ENCODE measurements at places on chromosomes 12 and 14. TPM values are rescaled to one million over a fixed set of nuclear protein-coding genes. Genes with fewer than 3 reads are reported as not detected.
A peak's percentile ranks its signal among the peaks of the same experiment; 100 is the strongest.

The TAS2R20 gene
- total RNA-seq, result 4.7 TPM

- DNase-seq, result no peak
- no peaks in the 10 kb centered on the region for H3K27me3 ChIP-seq
- H3K36me3 ChIP-seq, result no peaks in the 10 kb centered on the region
- no peak overlapping the region for H3K27ac ChIP-seq
- H3K4me3 ChIP-seq, result no peak overlapping the region
- peaks cover 10% of the 10 kb centered on the region for H3K4me1 ChIP-seq
Measured at GRCh38 chr12:5204271-5204670, 160.6 kb downstream of the KCNA5 start.

- H3K36me3 ChIP-seq, result peaks cover 59% of the 10 kb centered on the region
Measured at GRCh38 chr12:117155278-117156060, 34.8 kb downstream of the FBXO21 start.

- no peak overlapping the region for H3K27ac ChIP-seq
- no peaks in the 10 kb centered on the region for H3K4me1 ChIP-seq
- no peaks in the 10 kb centered on the region for H3K27me3 ChIP-seq
- no peaks in the 10 kb centered on the region for H3K36me3 ChIP-seq
- H3K4me3 ChIP-seq, result no peak overlapping the region
Measured at GRCh38 chr12:87866578-87867292, 162.5 kb downstream of the C12orf50 start.

The PIWIL1 gene
- not detected for total RNA-seq

DNA sequence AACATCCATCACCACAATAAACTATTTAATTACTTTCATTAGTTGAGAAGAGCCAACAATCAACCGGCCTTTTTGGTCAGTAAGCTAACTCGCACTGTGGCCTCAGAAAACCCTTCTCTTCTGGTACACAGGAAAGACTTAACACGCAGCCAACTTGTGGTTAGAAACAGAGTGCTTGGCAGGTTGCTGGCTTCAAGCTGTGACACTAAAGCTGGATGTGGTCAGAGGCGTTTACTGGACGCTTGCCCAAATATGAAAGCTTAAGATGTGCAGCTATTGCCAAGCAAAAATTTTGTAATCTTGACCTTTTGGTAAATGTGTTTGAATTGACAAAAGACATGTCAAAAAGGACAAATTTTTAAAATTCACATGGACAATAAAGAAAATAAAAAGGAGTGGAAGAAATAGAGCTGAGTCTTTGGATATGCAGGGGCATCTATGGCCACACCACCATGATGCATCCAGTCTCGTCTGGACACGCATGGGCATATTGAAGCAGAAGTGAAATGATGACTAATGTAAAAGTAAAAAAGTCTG is 2.6 kb upstream of the KLRK1 start:
- no peak overlapping the region for H3K4me3 ChIP-seq
- no peaks in the 10 kb centered on the region for H3K4me1 ChIP-seq
- H3K36me3 ChIP-seq, result no peaks in the 10 kb centered on the region
- H3K27ac ChIP-seq, result no peak overlapping the region

- no peaks in the 10 kb centered on the region for H3K36me3 ChIP-seq
- DNase-seq, result no peak
- peak overlapping the region; percentile 79 for H3K27ac ChIP-seq
- peaks cover 43% of the 10 kb centered on the region for H3K4me1 ChIP-seq
- H3K27me3 ChIP-seq, result no peaks in the 10 kb centered on the region
Measured at GRCh38 chr14:92040431-92041051, 682 bp upstream of the TRIP11 start.

DNA sequence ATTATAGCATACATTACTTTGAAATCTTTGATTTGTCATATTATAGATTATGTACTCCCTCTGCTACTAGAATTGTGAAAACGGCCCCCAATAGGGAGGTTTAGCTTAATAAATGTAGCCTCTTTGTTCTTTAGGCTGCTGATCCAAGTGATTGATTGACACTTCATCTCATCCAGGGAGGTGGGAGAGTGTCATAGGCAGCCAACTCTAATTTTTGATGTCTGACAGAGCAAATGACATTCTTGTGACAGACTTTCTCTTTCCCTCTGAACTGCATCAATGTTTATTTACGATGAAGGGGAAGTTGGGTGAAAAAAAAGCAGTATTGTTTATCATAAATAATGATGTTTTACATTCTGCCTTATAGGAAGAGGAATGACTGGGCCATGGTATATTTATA is 221.4 kb downstream of the MDGA2 start:
- no peaks in the 10 kb centered on the region for H3K4me1 ChIP-seq
- H3K27me3 ChIP-seq, result no peaks in the 10 kb centered on the region
- H3K36me3 ChIP-seq, result no peaks in the 10 kb centered on the region

DNA sequence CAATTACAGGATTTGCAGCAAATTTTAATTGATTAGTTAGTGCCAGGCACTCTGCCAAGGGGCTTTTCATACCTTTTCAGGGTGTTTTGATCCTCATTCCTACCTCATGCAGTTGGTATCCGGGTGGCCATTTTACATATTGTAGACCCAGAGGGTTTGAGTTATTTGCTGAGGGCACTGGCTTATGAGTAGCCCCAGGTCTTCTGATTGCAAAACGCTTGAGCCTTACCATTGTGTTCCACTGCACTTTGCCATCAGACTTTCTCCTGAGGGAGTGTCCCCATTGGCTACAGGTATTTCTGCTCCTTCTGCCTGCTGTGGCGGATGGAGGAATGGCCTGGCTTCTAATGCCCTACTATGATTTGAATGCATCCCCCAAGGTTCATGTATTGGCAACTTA is 257.8 kb upstream of the CRY1 start:
- no peak overlapping the region for H3K27ac ChIP-seq
- no peak for DNase-seq
- H3K36me3 ChIP-seq, result no peaks in the 10 kb centered on the region
- H3K4me1 ChIP-seq, result peaks cover 7% of the 10 kb centered on the region
- H3K4me3 ChIP-seq, result no peak overlapping the region

DNA sequence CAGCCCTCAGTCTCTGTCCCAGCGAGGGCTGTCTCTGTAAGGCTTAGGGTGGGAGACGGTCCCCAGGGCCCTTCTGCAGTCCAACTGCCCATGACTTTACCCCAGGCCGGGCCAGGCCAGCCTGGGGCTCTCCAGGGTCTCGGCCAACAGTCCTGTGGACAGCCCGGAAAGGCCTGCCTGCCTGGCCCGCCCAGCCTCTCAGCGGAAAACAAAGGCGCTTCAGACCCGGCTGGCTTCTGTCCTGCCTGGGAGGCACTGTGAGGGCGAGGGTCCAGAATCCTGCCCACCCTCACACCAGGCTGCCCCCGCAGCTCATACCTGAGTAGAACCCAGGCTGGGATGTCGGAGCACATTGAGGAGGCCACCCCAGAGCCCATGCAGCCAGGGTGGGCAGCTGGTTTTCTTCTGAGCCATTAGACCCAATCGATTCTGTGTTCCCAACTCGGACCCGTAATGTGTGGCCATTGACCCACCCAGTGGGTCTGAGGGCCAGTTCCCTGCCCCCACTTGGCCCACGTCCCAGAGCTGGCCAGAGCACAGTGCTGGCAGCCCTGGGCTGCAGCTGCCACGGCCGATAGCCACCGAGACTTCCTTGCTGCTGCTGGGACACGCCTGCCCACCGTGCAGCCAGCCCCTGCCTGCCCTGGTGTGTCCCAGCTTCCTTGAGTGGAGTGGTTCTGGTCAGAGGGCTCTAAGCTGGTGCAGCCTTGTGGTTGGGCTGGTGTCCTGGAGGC is 1.6 kb downstream of the CRIP2 start:
- no peak for DNase-seq
- H3K27ac ChIP-seq, result peak overlapping the region; percentile 84
- H3K4me1 ChIP-seq, result peaks cover 84% of the 10 kb centered on the region

DNA sequence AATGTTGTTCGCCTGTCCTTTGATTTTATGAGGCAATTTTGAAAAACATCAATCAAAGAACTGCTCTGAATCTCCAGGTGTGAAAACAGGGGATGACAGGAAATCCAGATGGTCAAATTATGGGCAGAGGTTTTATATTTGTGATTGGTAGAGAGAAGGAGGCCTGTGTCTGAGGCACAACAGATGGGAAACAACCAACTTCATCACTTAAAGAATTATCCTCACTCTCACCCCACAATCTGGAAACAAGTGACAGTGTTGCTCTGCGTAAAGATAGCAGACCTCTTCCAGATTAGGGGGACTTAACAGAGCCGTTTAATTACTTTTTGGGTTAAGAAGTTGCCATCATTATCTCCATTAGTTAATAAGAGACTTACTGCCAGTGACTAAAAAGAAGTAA is 64.1 kb upstream of the EGLN3 start:
- H3K36me3 ChIP-seq, result no peaks in the 10 kb centered on the region
- no peaks in the 10 kb centered on the region for H3K27me3 ChIP-seq
- no peak overlapping the region for H3K27ac ChIP-seq

DNA sequence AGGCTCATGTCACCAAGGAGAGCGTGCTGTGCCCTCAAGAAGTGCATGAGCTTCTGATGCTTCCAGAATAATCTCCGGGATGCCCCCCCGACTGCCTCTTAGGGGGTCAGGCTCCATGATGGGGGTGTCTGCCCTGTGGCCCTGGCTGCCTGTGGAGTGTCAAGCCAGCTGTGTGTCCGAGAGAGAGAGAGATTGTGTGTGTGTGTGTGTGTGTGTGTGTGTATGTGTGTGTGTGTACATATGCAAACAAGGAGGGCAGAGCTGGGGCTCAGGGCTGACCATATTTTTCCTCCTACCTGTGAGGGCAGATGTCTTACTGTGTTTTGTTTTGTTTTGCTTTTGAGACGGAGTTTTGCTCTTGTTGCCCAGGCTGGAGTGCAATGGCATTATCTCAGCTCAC is 5.6 kb upstream of the ALDH2 start:
- DNase-seq, result no peak
- no peaks in the 10 kb centered on the region for H3K27me3 ChIP-seq
- no peaks in the 10 kb centered on the region for H3K36me3 ChIP-seq
- H3K4me3 ChIP-seq, result no peak overlapping the region
- H3K27ac ChIP-seq, result no peak overlapping the region

- H3K27me3 ChIP-seq, result no peaks in the 10 kb centered on the region
- H3K4me1 ChIP-seq, result peaks cover 5% of the 10 kb centered on the region
- H3K36me3 ChIP-seq, result no peaks in the 10 kb centered on the region
- DNase-seq, result no peak
Measured at GRCh38 chr14:88791629-88792472, 902 bp downstream of the EML5 start.

The NPAS3 gene
- 1.2 TPM for total RNA-seq

The VRTN gene
- not detected for total RNA-seq

The CCDC177 gene
- total RNA-seq, result not detected

- peaks cover 7% of the 10 kb centered on the region for H3K4me1 ChIP-seq
- H3K27me3 ChIP-seq, result no peaks in the 10 kb centered on the region
- no peak overlapping the region for H3K4me3 ChIP-seq
- DNase-seq, result no peak
- no peak overlapping the region for H3K27ac ChIP-seq
- no peaks in the 10 kb centered on the region for H3K36me3 ChIP-seq
Measured at GRCh38 chr12:52980096-52980649, 26.1 kb upstream of the EIF4B start.

The P2RX7 gene
- 8.6 TPM for total RNA-seq

GRCh38 chr14:100426314-100426713 is 103.2 kb downstream of the SLC25A47 start:
- DNase-seq, result no peak
- no peaks in the 10 kb centered on the region for H3K36me3 ChIP-seq
- no peaks in the 10 kb centered on the region for H3K27me3 ChIP-seq
- no peak overlapping the region for H3K27ac ChIP-seq
- H3K4me3 ChIP-seq, result no peak overlapping the region
- no peaks in the 10 kb centered on the region for H3K4me1 ChIP-seq

The MIP gene
- not detected for total RNA-seq

DNA sequence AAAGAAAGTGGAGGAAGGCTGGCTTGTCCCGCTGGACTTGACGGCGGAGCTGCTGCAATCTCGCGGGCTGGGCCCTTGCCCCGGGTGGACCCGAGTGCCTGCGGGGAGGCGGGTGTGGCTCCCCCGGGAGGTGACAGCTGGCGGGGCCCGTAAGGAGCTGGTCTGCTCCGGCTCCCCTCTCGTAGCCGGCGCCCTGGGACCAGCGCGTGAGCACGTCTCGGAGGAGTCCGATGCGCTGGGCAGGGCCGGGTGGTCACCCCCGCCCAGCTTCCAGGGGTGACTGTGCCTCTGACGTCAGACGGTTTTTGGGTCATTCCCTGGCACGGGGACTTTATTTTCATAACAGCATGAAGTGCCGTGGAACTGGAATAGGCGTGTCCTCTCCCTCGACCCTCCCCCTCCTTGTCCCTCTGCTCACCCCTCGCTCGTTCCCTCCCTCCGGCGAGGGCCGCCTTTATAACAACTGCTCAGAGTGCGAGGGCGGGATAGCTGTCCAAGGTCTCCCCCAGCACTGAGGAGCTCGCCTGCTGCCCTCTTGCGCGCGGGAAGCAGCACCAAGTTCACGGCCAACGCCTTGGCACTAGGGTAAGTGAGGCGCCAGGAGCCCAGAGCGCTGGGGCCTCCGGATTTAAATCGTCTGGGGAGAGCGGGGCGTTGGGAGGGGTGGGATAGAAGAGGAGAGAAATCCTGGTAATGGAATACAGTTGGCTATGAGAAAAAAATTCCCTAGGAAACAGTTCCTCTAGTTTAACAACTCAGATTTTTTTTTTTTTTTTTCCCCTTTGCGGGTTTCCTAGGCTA is at the start of gene GPRC5A:
Gene GPRC5A (plus strand): TSS at position 483 of the 801 bp plus-strand sequence. CDS start 16,688 bp downstream, outside the sequence.
- peak within 1 kb of the TSS; percentile 87 for H3K27ac ChIP-seq
- peaks cover 28% of the 10 kb centered on the region for H3K4me1 ChIP-seq
- no peaks in the 10 kb centered on the region for H3K36me3 ChIP-seq
- H3K4me3 ChIP-seq, result peak within 1 kb of the TSS; percentile 54
- peak; percentile 98 for DNase-seq

- H3K27ac ChIP-seq, result no peak overlapping the region
- no peaks in the 10 kb centered on the region for H3K4me1 ChIP-seq
- H3K27me3 ChIP-seq, result no peaks in the 10 kb centered on the region
- no peaks in the 10 kb centered on the region for H3K36me3 ChIP-seq
- DNase-seq, result no peak
- no peak overlapping the region for H3K4me3 ChIP-seq
Measured at GRCh38 chr14:65866886-65867285, 454.4 kb downstream of the FUT8 start.

The SLC6A13 gene
- not detected for total RNA-seq

DNA sequence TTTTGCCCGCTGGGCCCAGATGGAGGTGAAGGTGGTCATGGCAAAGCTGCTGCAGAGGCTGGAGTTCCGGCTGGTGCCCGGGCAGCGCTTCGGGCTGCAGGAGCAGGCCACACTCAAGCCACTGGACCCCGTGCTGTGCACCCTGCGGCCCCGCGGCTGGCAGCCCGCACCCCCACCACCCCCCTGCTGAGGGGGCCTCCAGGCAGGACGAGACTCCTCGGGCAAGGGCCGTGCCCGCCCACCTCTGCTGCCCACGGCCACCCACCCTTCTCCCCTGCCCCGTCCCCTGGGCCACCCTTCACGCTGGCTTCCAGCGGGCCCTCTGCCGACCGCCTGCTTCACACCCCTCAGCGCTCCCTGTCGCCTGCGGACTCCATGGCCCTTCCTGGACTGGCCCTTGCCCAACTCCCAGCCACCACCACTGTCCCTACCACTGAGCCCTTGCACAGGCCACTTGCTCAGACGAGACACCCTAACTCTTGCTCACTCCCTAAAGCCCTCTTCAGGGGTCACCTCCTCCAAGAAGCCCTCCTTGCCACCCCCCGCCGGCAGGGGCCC is 42.5 kb downstream of the CYP46A1 start:
- H3K27me3 ChIP-seq, result no peaks in the 10 kb centered on the region
- no peak overlapping the region for H3K4me3 ChIP-seq
- H3K36me3 ChIP-seq, result no peaks in the 10 kb centered on the region
- peaks cover 18% of the 10 kb centered on the region for H3K4me1 ChIP-seq
- H3K27ac ChIP-seq, result no peak overlapping the region
- peak; percentile 95 for DNase-seq

The DBX2 gene
- total RNA-seq, result not detected

All from vagina (tissue), 2 donors.